ENCODE measurements at places on chromosomes 4 and X.

DNA sequence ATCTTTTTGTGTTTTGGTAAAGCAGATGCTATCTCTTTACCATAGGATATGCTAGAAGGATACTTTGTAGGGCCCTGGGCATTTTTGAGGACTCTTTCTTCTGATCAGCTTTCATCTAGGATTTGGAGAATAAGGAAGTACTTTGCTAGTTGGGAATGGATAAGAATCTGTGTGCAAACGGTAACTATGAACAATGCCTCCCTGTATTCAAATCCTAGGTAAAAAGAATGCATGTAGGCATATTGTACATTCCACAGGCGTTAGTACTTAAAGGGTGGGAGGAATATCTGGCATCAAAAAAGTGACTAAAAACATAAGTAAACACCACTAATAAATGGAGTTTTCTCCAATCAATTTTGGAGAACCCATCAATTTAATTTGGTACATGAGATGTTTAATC, 59.7 kb downstream of the SH3BGRL start:
- no peak for DNase-seq

DNA sequence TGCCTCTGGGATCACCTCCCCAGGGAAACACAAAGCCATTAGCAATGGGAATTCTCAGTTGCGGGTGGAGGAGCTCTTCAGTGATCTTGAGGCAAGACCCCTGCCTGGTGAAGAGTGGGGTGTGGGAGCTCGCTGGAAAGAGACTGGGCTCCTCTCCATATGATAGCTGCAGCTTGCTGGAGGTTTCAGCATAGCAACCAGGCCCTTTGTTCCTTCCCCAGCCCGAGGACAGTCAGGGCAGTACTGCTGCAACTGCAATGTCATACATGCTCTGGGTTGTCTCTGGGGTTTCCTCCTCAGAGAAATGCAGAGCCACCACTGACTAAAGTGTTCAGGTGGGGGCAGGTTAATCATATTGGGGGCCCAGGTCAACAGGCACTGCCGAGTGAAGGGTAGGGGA, 81.3 kb downstream of the ARHGAP24 start:
- DNase-seq, result no peak

DNA sequence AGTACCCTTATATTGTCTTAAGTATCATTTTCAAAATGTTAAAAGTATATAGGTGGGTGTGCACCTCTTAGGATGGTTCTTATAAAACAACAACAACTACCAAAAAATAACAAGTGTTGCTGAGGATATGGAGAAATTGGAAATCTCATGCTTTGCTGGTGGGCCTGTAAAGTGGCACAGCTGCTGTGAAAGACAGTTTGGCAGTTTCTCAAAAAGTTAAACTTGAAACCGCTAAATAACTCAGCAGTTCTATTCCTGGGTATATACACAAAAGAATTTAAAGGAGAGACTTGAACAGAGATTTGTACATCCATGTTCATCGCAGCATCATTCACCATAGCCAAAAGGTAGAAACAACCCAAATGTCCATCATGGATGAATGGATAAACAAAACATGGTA, 65.5 kb downstream of the HAND2 start:
- no peak for DNase-seq

GRCh38 chrX:46485897-46486296, 59.3 kb downstream of the ZNF674 start:
- DNase-seq, result no peak

DNA sequence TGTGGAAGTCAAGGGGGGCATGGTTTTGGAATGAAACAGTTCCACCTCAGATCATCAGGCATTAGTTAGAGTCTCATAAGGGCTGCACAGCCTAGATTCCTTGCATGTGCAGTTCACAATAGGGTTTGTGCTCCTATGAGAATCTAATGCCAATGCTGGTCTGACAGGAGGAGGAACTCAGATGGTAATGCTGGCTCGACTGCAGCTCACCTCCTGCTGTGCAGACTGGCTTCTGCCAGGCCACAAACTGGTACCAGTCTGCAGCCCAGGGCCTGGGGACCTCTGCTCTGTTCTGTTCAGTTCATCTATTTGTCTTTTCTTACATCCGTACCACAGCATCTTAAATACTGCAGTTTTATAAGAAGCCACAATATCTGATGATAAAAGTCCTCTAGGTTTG, 12.2 kb upstream of the MSL3 start:
- DNase-seq, result no peak

- DNase-seq, result no peak
Observed at GRCh38 chr4:24164054-24164693, 274.3 kb upstream of the PPARGC1A start.

DNA sequence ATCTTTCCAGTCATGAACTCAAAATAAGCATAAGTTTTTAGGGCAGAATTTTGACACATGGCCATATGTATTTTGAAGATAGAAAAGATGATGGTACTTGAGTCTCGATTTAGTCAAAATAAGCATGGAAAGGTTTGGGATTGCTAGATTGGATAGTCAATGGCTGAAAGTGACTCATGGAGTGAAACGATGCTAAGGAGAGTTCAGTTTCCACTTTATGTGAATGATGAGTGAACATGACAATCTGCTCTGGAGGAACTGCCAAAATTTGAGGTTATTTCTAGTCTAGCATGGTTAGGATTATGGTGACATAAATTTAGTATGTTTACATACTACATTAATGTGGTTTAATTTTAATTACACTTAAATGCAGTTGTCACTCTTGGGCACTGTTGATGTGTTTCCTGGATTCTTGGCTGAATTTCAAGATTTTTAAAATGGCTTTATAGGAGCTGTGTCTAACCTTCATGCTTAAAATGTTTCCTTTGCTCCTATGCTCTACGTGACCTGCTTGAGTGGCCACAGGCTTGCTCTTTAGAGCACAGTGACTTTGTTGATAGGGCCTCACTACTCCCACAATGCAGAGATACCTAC, 17.1 kb downstream of the DDX3X start:
- DNase-seq, result no peak

GRCh38 chr4:183968502-183968901, 63.4 kb downstream of the STOX2 start:
- DNase-seq, result no peak

GRCh38 chr4:158166701-158167100, 6.1 kb downstream of the GASK1B start:
- DNase-seq, result no peak

DNA sequence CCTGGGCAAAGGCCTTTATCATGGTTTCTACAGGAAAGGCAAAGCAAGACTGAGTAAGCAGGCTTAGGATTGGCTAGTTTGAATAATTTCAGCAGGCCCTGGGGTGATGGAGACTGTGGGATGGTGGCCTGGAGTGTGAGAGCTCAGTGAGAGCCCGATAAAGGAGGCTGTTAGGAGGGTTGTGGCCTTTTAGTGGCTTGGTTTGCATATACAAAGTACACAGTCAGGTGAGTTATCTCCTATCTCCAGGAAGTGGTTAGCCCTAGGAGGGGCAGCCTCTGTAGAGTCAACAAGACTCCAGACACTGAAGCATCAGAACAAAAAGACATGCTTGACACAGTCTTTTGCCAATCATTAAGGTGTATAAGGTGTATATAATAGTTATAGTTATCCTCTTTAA, 157.2 kb downstream of the CFAP299 start:
- DNase-seq, result no peak

Data from NCI-H774 (cell line).